ENCODE measurements at places on chromosomes 6 and 20. TPM values are rescaled to one million over a fixed set of nuclear protein-coding genes. Genes with fewer than 3 reads are reported as not detected.

The GSS gene
- total RNA-seq, result 32.6 TPM

The GJA10 gene
- not detected for total RNA-seq

GRCh38 chr20:13493143-13493542 is 145.6 kb downstream of the TASP1 start:
- H3K4me3 ChIP-seq, result no peak overlapping the region
- DNase-seq, result no peak
- no peaks in the 10 kb centered on the region for H3K27me3 ChIP-seq
- no peaks in the 10 kb centered on the region for H3K36me3 ChIP-seq

- H3K27me3 ChIP-seq, result no peaks in the 10 kb centered on the region
- no peak overlapping the region for H3K4me3 ChIP-seq
- no peak overlapping the region for H3K27ac ChIP-seq
- H3K36me3 ChIP-seq, result no peaks in the 10 kb centered on the region
Measured at GRCh38 chr6:90101403-90101802, 195.2 kb downstream of the BACH2 start.
